HS-5 (cell line): ENCODE measurements at places on chromosomes 13 and 19.

DNA sequence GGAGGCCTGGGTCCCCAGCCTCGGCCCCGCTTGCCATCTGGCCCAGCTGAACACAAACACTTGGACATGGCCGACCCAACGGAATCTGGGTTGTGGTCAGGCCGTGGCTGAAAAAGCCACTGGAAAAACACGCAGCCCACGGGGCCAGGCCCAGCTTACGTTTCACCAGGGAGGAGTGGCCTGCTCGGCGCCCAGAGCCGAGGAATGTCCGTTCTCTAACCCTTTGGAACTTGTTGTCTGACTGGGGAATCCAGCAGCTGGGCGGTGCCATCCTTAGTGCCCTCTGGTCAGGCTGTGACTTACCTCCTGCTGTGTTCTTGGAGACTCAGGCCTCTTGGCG, 13.8 kb downstream of the CILP2 start:
- no peak for DNase-seq

DNA sequence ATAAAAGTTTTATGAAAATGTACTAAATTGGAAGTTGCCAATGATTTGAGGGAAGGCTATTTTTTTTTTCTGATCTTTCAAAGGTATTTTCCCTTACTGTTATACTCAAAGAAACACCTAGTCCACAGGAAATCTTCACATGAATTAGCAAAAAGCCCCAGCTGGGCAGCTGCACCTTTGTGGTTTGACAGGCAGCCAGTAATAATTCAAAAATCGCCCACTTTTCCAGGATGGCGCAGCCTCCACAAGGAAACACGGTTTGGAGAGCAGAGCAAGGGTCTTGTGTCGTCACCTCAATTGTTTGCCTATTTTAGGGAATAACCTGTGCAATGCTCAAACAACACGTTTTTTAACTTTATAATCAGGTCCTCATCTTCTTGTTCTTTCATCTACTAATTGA, 324.9 kb upstream of the GPC6 start:
- DNase-seq = no peak

DNA sequence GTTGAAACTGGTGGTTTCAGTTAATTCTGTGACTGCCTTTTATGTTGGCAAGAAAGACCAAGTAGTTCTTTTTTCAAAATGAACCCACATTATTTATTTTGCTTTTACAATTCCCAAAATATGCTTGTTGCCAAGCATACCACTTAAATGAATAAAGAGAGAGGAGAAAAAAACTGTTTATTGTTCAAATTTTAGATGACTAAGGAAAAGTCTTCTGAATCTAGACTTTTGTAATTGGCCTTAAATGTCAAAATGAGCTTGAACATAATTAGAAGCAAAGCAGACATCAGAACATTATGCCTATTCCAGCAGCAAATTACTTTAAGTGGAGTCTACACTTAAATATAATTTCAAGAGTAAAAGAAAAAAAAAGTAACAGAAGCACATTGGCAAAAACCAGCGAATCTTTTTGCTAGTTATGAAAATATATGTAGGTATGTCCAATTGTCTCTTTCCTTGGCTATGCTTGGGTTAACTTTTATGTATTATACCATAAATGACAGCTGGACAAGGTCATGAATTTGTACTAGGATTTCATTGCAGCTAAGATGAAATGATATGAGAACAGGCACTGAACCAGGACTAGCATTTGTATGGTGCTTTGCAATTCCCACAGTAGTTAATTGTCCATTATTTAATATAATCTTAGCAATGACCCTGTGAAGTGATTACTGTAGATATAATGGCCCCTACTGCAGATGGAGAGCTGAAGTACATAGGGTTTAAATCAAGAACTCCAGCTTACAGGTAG, 211.9 kb downstream of the NALCN start:
- DNase-seq = no peak

DNA sequence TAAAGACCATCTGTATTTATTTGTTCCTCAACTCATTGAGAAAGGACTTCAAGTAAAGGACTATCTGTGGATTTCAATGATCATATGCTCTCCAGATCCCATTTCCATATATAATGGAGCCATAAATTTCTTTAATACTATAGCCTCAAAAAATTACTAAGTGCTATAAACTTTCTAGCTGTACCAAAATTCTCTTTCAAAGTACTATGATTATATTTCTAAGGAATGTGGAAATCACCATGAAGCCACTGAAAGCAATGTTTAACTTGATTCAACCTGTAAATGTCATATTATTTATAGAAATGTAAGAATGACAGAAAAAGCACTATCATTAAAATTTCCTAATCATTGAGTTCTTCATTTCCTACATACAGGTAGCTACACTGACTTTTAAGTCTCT, 20.7 kb downstream of the TBC1D4 start:
- no peak for DNase-seq

DNA sequence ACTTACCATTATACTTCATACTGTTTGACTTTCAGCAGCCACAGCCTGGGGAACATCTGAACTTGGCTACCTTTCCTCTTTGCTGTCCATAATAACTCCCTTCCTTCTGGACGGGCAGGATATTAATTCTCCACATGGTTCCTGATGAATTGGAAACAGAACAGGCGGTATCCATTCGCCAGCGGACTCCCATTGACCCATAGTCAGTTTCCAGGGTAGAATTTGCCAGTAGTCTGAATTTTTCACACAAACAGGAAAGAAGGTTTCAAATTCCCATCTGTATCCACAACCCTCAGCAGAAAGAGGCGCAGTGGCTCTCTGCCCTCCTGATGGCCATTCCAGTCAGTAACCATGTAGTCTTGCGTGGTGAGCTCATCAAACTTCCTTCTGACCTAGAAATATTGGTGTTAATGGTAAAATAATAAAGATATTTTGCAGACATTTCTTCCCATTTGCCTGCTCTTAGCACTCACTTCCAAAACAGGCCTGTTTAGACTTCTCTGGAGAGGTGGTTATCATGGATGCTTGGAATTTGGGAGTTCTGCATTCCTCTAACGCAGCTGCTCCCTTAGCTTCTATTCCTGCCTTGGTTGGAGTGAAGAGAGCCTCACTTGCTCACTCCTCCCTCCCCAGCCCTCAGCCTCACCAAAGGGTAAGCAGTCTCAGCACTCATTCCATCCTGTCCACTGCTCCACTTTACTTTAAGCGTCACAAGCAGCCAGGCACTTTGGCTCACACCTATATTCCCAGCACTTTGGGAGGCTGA, 75.0 kb upstream of the OXGR1 start:
- no peak for DNase-seq

- no peak for DNase-seq
Observed at GRCh38 chr13:114211446-114212157, 23.1 kb upstream of the CDC16 start.

GRCh38 chr19:6835501-6835900, 51.9 kb upstream of the ADGRE1 start:
- no peak for DNase-seq

GRCh38 chr13:21576426-21576825, 27.5 kb downstream of the MICU2 start:
- no peak for DNase-seq

DNA sequence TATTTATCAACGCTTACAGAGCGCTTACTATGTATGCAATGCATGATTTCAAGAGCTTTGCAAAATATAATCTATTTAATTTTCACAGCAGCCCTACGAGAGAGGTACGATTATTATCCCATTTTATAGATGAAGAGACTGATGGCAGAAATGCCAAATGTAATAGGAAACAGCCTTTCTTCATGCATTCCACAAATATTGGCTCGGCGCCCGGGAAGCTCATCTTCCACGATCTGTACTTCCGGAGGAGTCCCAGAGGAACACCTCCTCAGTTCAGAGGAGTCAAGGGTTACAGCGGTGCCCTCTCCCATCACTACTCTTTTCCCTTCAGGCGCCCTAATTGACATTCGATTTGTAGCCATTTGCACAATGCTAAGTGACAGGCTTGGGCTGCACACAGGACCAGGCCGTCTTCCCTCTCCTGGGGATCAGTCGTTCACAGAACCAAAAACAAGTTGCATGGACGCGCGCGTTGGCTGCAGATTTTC, 1.1 kb upstream of the ARHGAP35 start:
- peak; percentile 78 for DNase-seq

DNA sequence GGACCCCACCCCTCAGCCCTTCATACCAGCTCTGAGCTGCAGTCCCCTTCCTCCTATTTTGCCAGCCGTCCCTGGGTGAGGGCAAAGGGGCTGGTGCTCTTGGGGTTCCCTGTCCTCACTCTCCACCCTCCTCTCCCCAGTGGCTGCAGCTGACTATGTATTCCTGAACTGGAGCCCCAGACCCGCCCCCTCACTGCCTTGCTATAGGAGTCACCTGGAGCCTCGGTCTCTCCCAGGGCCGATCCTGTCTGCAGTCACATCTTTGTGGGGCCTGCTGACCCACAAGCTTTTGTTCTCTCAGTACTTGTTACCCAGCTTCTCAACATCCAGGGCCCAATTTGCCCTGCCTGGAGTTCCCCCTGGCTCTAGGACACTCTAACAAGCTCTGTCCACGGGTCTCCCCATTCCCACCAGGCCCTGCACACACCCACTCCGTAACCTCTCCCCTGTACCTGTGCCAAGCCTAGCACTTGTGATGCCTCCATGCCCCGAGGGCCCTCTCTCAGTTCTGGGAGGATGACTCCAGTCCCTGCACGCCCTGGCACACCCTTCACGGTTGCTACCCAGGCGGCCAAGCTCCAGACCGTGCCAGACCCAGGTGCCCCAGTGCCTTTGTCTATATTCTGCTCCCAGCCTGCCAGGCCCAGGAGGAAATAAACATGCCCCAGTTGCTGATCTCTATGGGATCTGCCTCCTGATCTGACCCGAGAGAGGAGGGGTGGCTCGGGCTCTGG, 2.4 kb downstream of the COX7A1 start:
- no peak for DNase-seq

DNA sequence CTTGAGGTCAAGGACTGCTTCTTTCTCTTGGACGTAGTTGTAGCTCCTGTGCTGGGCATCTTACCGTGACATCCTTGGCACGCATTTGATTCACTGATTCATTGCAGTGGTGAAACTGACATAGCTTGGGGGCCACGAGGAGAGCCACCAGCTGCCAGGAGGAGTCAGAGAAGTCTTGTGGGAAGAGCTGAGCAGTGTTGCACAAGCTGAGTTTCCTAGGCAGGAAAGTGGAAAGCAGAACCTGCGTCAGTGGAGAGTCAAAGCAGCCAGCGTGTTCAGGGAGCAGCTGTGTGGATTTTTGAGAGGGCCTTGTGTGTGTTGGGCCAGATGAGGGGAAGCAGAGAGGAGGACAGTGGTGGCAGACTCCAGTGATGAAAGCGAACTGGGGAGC, 5.3 kb upstream of the GPR183 start:
- peak; percentile 62 for DNase-seq

- DNase-seq = no peak
Observed at GRCh38 chr13:72875233-72875632, 93.3 kb downstream of the PIBF1 start.

DNA sequence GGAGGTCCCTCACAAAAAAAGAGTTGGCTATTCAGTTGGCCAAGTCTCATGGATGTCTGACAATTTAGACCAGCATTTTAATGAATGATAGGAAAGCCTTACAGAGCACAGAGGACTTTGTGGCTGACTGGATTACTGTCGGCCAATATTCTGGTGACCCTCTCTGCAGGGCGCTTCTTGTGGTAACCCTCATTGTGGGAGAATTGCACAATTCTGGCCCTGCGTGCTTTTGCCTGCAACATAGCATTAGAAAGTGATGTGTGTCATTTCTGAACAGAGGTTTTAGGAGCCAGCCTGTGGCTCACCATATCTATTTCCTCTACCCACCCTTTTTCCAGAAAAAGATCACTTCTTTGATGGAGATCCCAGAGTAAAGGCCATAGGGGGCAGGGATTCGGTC, 71.4 kb downstream of the EFNB2 start:
- no peak for DNase-seq

- no peak for DNase-seq
Observed at GRCh38 chr13:98236197-98236596, 59.1 kb upstream of the RNF113B start.
